DMS79 treated with DMSO at 0.1 percent for 48 hours (cell line): ENCODE measurements at places on chromosomes 1 and 21.

- DNase-seq = no peak
Measured at GRCh38 chr1:40592107-40592803, 60.8 kb downstream of the ZNF684 start.

- DNase-seq = no peak
Measured at GRCh38 chr1:175195281-175195680, 2.7 kb upstream of the KIAA0040 start.

- peak; percentile 96 for DNase-seq
Measured at GRCh38 chr21:35738347-35738961, 321.9 kb downstream of the SETD4 start.

DNA sequence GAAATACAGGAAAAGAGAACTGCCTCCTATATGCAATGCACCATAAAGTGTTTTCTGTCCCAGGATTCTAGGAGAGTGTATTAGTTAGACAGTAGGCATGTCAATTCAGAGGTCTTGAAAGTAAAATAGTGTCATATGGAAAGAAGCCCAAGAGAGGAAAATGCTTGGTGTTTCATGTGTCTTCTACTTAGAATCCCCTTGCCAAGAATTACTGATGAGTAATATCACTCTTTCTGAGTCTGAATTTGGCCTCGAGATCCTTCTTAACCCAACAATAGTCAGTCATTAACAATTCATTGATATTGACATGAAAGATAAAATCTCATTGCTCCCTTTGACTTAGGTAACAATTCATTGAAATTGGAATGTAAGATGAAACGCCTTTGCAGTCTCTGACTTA, 972.2 kb downstream of the TTLL7 start:
- no peak for DNase-seq

- DNase-seq = no peak
Measured at GRCh38 chr1:21704145-21704544, 35.0 kb upstream of the RAP1GAP start.

GRCh38 chr1:222911866-222912265, 97.0 kb downstream of the DISP1 start:
- no peak for DNase-seq

DNA sequence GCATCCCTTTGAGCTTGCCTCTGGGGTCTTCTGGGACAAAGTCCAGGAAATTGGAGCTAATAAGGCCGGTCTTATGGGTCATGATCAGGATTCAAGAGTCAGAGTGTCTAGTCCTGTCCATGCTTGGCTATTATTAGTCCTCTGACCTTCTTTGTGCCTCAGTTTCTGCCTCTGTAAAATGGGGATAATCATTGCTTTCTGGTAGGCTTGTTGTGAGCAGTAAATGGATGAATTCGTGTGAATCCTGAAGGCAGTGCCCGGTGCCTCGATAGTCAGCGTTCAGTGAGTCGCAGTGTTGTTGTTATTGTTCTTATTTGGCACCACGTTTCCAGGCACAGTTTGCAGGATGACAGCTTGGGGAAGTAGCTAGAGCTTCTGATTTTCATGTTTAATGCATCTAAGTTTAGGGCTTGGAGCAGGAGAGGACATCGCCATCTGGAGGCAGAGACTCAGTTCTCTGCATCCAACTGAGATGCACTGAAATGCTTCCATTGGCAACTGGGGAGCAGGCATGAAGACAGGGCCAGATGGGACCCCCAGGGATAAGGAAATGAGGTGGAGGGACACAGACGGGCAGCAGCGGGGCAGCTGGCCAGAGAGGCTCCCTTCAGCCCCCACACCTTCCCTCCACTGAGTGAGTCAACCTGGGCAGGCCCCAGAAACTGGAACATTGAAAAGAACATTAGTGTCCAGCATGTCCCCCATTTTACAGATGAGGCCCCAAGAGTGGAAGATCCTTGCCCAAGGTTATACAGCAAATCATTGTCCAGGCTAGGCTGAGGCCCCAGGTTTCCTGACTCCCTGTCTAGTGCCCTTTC, 160.3 kb downstream of the PTPRU start:
- DNase-seq = no peak

DNA sequence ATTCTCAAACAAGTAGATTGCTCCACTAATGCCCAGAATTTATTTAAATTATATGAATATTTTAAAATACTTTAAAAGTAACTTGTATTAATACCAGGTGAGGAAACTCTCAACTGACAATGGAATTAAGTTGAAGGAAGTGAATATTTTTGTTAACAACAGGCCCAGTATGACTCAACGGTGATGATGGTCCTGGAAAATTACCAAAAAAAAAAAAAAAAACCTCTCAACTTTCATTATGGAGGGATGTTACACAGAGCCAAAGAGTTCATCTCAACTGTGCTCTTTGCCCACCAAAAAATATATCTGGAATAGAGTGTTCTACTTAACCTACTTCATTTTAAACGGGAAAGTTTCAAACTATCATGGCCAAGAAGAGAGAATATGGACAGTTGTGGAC, 28.3 kb downstream of the CFH start:
- DNase-seq = no peak

DNA sequence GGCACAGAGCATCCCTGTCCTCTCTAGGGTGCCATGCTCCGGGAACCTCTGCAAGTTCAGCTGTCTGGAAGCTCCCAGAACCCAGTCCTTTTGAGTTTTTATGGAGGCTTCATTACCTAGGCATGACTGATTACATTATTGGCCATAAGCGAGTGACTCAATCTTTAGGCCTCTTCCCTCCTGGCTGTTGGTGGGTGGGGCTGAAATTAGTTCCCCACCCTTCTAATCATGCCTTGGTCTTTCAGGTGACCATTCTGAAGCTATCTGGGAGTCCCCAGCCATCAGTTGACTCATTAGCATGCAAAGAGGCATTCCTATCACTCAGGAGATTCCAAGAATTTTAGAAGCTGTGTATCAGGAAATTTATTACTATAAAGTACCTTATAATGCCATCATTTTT, 46.6 kb downstream of the WLS start:
- no peak for DNase-seq

DNA sequence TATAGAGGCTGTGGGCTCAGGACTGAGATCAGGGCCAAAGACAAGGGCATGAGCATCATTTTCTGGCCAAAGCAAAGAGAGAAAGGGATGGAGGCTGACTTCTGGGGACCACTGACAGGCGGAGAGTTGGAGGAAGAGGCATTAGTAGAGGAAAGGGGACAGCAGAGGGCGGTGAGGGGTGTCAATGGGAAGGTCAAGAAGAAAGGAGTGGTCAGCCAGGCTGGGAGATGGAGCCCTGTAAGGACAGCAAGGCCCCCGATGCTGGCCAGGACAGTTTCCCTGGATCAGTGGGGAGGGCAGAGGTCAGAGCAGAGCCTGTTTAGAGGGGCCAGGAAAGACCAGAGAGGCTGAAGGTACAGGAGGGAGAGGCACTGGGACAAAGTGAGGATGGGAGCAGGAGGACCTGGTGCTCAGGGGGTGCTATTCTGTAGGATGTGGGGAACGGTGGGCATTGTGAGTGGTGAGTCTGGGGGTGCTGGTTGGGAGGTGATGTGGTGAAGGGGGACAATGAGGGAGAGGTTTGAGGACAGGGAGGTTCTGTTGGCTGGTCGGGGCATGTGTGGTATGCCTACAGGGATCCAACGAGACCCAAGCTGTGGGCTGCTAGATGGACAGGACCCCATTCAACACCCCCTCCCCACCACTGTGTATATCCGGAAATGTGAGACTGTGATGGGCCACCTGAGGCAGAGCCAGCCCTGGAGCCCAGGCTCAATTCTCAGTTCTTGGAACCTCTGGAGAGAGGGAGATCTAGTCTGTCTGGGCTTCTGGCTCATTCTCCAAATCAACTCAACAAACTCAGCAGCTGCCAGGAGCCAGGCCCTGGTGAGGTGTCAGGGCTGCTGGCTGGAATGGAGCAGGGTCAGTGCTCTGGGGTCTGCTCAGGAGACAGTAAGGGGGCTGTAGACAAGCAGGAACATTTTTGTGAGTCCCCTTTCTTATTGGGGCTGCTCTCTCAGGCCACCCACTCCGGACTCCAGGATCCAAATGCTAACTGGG, 1.4 kb upstream of the FAM151A start:
- DNase-seq = no peak

DNA sequence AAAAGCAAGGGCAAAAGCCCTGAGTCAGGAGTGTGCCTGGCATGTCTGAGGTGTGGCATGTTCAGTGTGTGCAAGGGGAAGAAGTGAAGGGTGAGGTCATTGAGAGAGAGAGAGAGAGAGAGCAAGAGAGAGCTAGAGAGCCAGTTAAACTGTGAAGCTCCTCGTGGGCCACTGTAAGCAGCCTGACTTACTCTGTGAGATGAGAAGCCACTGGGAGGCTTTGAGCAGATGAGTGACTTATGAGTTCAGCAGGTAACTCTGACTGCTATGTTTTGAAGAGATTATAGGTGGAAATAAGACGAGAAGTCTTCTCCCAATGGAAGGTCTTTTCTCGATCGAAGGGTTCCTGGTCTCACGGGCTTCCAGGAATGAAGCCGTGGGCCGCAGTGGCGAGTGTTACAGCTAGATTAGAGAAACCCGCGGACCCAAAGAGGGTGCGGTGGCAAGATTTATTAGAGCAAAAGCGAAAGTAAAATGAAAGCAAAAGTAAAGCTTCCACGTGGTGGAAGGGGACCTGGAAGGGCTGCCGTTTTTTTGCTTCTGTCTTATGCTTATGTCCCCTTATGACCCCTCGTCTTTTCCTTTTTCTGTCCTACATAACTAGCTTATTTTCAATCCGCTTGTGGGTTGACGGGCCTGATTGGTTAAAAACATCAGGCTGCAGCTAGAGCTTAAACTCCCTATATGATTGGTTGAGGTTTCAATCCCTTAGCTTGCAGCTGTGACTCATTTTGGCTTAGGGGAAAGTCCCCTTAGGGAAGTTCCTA, 323.1 kb upstream of the FAM78B start:
- peak; percentile 37 for DNase-seq

GRCh38 chr1:232504651-232505050, 125.3 kb downstream of the SIPA1L2 start:
- DNase-seq = no peak

DNA sequence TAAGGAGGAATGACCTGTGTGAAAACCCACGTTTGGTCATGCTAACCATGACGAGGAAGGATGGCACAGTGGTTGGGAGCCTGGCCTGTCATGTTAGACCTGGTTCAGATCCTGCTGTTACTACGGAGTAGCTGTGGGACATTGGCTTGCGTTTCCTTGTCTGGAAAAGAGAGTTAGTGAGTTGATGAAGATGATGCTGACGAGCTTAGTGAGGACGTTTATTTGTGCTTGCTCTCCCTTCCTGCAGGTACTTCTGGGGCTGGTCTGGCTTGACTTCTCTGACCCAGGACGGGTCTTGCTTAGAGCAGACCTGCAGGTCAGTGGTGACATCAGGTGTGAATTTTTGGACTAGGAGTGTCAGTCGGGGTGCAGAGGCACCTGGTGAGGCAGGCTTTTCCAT, 14.7 kb downstream of the GALNT2 start:
- DNase-seq = no peak

DNA sequence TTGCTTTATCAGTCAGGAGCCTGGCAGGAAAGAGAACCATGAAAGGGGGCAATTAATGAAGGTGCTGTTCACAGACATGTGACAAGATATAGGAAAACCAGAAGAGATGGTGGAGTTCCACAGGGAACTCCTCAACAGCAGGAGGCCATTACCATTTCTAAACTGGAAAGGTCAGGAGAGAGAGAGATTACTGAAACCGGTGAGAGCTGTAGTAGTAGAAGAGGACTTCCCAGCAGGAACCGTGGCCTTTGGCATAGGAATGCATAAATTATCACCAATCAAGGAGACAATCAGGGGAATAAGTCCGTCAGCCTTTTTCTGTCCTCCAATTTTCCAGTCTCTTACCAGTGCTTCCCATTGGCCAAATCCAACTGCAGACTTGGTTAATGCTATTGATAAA, 23.0 kb upstream of the ABCD3 start:
- DNase-seq = no peak

- DNase-seq = no peak
Measured at GRCh38 chr1:82706741-82707140, 906.0 kb downstream of the ADGRL2 start.

GRCh38 chr1:162660574-162660973, 28.3 kb downstream of the DDR2 start:
- DNase-seq = no peak

DNA sequence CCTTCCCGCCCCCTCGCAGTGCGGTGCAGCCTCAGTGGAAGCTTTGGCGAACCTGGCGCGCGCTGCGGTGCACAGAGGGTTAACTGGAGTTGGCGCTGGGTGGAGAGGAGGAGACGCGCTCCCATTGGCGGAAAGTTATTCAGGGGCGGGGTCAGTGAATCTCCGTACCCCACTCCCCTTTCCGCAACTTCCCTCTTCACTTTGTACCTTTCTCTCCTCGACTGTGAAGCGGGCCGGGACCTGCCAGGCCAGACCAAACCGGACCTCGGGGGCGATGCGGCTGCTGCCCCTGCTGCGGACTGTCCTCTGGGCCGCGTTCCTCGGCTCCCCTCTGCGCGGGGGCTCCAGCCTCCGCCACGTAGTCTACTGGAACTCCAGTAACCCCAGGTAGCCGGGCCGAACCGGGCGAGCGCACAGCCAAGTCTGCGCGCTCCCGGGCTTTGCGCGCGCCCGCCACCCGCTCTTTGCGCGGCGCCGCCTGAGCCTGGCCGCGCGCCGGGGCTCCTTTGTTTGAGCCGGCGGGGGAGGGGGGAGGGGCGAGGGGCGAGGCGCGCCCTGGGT, at the start of gene EFNA4:
TSS of gene EFNA4 (plus strand) at position 191 of the 561 bp plus-strand sequence. CDS start at position 275, 84 bp downstream.
- DNase-seq = peak; percentile 73

DNA sequence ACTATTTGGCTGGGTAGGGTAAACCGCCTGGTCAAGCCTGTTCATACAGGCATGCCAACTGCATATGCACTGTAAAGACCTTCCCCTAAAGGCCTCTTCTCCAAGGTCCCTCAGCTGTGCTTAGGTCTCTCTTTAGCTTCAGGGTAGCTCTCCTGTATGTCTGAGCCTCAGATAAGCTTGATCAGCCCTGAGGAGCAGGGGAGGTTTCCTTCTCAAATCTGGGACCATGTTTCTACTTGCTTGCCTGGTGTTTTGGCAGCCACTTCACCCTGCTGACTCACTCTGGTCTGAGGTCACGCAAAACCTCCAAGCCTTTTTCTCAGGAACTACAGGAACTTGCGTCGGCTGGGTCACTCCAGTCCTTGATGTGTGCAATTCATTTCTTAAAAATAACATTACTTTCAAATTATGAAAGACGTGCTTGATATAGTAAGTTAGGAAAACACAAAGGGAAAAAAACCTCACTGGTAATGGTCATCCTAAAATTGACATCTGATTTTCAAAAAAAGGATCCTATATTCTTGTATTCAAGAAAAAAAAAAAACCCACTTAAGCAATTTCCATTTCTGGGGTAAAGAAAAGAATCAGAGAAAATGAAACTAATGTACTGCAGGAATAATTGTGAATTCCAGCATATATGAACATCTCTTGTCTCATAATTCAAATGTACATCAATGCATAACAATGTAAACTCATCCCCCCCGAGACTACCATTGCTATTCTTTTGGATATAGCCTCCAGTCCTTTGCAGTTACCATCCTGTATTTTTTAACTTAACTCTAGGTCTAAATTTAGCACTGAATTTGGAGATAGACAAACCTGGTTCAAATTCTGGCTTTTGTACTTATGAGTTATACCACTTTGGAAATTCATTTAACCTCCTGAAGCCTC, 24.8 kb upstream of the RNF19B start:
- no peak for DNase-seq

- DNase-seq = peak; percentile 97
Measured at GRCh38 chr1:149888247-149888998, 10.9 kb upstream of the BOLA1 start.
